ENCODE measurements at places on chromosomes 13 and 19. TPM values are rescaled to one million over a fixed set of nuclear protein-coding genes. Genes with fewer than 3 reads are reported as not detected.

AXL gene
- total RNA-seq, result 218 TPM

DNAAF3 gene
- 2.2 TPM for total RNA-seq

SOX1 gene
- total RNA-seq, result not detected

ZNF763 gene
- total RNA-seq, result 1.1 TPM

ZNF444 gene
- total RNA-seq, result 33.1 TPM

GPX4 gene
- 240 TPM for total RNA-seq

SIGLECL1 gene
- not detected for total RNA-seq

IGFL2 gene
- total RNA-seq, result 0.55 TPM

GRCh38 chr13:30502237-30502636 is 36.5 kb upstream of the HMGB1 start:
- no peak for DNase-seq

GRCh38 chr19:10565028-10565566 is 713 bp downstream of the KRI1 start:
- DNase-seq, result no peak

DNA sequence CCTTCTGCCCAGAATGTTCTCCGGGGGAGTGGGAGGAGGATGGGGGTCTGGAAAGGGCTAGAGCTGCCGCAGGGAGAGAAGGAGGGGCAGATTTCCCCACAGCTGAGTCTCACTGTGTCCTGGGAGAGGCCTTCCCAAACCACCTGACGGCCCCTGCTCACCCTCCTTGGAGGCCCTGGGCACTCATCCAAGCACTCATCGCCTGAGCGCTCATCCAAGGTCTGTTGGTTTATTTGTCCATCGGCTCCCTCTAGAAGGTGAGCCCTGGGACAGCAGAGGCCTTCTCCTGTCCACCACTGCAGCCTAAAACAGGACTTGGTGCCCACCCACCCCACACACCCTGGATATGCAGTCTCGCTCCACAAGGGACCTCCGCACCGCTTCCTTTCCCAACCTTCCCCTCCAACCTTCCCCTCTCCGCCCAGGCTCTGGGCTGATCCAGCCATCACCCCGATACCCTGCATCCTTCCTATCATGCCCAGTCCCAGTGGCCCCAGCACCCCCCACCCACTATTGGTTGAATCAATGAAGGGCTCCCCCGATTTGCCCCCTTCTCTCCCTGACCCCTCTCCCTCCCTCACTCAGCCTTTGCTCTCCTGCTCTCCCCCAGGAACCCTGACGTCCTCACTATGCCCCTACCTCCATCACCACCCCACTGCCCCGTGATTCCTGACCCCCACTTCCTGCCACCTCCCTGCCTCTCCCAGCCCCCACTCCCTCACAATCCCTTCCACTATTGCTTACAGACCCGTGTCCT is 1.7 kb downstream of the UBXN6 start:
- no peak for DNase-seq

GRCh38 chr13:49499889-49500660 is 4.3 kb downstream of the PHF11 start:
- DNase-seq, result no peak

GRCh38 chr13:82356667-82357410 is 1525.4 kb downstream of the SLITRK1 start:
- no peak for DNase-seq

- DNase-seq, result no peak
Measured at GRCh38 chr13:48930918-48931317, 44.8 kb upstream of the FNDC3A start.

- no peak for DNase-seq
Measured at GRCh38 chr13:74115133-74115532, 19.1 kb downstream of the KLF12 start.

GRCh38 chr13:26061947-26062346 is 10.1 kb upstream of the SHISA2 start:
- no peak for DNase-seq

- no peak for DNase-seq
Measured at GRCh38 chr13:62123409-62123808, 707.8 kb upstream of the PCDH20 start.

GRCh38 chr13:71634602-71635443 is 232.2 kb downstream of the DACH1 start:
- DNase-seq, result no peak

DNA sequence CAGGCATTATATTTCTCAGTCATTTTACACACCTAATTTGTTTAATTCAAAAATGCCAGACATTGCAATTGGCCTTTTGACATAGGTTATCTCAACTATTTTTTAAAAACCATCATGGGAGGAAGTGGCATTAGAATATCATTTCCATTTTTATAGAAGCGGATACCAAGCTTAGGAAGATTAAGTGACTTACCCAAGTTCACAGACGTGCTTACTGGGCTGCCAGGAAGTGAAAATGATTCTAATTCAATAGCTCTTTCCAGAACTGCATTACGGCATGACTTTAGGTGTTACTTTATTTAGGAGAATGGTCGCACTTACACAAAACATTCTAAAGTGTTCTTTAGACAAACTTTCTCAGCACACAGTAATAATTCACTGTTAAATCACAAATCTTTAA is 231.9 kb downstream of the KLF12 start:
- DNase-seq, result no peak

DNA sequence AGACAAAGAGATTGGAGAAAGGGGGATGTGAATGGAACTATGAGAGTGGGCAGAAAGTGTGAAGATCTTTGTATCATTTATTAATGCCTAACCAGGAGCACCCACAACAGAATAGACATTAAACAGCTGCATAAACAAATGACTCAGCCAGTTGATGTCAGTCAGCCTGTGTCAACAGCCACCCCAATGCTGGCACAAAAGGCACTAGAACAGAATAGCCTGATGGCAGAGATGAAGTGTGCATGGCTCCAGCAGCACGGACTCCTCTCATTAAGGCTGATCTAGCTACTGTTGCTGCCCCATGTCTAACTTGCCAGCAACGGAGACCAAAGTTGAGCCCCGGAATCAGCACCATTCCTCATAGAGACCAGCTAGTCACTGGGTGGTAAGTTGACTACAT is 7.8 kb downstream of the CPB2 start:
- DNase-seq, result no peak

- no peak for DNase-seq
Measured at GRCh38 chr13:30991184-30991583, 58.7 kb downstream of the TEX26 start.

- no peak for DNase-seq
Measured at GRCh38 chr13:33556828-33557227, 261.1 kb upstream of the RFC3 start.

DNA sequence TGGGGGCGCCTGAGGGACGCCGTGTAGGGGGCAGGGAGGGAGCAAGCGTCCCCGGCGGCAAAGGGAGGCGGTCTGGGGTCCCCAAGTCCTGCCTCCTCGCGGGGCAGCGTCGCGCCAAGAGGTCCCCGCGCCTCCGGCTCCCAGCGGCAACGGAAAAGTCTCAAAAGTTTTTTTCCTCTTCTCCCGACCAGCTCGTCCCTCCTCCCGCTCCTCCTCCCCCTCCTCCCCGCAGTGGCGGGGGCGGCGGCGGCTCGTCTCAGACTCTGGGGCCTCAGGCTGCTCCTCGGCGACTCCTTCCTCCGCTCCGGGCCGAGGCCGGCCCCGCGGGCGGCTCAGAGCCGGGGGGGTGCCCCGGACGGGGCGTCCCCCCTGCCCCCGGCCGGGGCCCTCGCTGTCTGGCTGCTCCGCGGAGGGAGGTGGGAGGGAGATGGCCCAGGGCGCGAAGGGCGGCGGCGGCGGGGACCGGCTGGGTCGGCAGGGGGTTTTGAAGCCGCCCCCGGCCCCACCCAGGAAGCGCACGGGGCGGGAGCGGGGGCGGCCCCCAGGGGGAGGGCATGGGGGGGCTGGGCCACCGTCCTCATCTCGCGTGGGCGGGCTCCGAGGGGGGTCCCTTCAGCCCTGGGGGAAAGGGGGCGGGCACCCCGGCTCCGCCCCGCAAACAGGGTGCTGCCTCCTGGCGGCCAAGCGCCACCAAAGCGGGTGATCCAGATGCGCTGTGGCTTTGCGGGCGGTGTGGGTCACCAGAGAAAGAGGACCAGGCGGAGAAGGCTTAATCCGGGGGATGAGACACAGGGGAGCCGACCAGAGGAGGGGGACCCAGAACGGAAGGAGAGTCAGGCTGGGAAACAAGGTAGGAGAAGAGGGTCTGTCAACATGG is at the start of gene TGFB1:
TSS of gene TGFB1 (minus strand) at position 457 of the 877 bp plus-strand sequence. CDS start 878 bp downstream, outside the sequence.
- no peak for DNase-seq

DNA sequence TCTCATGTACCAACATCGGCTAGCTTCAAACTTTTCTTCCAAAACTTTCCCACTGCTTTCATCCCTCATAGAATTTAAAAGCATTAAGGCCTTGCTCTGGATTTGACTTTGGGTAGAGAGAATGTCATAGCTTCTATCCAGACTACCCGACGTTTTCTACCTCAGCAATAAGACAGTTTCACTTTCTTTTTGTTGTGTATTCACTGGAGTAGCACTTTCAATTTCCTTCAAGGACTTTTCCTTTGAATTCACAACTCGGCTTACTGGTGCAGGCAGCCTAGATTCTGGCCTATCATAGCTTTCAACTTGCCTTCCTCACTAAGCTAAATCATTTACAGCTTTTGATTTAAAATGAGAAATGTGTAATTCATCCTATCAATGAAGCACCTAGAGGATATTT is 420.4 kb upstream of the GPC6 start:
- no peak for DNase-seq

DNA sequence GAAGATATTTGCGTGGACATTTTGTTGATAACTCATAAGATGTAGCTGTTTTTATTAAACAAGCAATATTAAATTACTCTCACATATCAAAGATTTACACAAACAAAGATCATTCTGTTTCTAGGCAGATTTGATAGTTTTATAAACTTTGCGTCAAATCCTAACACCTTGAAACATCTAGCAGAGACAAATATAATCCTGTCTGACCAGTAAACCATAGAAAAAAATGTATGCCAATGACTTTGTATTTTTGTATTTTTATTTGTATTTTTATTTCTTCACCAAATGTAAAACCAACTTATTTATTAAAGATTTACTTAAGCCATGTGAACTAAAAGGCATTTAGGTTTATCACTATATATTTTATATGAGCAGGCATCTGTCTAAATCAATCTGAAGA is 494.6 kb downstream of the GPC5 start:
- no peak for DNase-seq

DNA sequence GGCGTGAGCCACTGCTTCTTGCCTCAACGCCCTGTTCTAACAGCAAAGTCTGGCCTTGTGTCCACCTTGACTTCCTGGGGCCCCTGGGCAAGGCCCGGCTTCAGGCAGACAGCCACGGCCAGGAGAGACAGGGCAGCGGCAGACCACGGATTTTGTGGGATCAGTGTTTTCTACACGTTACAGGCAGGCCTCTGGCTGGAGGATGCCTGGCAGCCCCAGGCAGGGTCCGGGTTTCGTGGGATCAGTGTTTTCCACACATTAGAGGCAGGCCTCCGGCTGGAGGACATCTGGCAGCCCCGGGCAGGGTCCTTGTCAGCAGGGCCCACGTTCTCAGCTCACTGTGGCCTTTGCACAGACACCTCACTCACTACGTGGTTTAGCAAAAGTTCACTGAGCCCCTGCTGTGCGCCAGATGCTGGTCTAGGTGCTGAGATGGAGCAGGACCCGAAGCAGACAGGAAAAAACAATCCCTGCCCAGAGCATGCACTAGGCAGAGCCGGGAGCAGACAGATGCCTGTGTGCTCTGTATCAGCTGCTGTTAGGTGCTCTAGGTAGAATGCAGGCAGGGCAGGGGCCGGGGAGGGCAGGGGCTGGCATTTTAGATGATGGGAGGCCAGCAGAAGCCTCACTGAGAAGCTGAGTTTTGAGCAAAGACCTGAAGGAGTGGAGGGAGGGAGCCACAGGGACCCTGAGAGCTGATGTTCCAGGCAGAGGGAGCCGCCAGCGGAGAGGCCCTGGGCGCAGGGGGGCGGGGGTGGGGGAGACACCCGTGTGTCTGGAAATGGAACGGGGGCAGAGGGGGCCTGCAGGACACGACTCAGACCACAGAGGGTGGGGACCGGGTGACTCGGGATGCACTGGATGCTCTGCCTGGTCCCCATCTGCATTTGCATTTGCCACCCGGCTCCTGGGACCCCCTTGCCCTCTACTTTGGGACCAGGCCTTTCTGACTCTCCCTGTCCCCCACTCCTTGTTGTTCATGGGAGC is 25.0 kb upstream of the NCCRP1 start:
- DNase-seq, result no peak

DNA sequence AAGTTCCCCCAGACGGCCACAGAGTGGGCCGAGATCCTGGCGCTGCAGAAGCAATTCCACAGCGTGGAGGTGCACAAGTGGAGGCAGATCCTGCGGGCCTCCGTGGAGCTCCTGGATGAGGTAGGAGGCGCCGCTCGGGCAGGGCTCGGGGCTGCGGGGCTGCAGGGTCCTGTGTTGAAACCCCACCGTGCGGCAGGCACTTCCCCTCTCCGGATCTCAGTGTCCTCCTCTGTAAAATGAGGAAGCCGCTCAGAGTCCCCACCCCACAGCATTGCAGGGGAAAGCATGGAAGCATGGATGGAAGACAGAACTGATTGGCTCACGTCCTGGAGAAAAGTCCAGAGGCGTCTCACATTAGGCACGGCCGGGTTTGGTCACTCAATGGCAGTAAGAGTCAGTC is 6.8 kb upstream of the SCN1B start:
- no peak for DNase-seq

DNA sequence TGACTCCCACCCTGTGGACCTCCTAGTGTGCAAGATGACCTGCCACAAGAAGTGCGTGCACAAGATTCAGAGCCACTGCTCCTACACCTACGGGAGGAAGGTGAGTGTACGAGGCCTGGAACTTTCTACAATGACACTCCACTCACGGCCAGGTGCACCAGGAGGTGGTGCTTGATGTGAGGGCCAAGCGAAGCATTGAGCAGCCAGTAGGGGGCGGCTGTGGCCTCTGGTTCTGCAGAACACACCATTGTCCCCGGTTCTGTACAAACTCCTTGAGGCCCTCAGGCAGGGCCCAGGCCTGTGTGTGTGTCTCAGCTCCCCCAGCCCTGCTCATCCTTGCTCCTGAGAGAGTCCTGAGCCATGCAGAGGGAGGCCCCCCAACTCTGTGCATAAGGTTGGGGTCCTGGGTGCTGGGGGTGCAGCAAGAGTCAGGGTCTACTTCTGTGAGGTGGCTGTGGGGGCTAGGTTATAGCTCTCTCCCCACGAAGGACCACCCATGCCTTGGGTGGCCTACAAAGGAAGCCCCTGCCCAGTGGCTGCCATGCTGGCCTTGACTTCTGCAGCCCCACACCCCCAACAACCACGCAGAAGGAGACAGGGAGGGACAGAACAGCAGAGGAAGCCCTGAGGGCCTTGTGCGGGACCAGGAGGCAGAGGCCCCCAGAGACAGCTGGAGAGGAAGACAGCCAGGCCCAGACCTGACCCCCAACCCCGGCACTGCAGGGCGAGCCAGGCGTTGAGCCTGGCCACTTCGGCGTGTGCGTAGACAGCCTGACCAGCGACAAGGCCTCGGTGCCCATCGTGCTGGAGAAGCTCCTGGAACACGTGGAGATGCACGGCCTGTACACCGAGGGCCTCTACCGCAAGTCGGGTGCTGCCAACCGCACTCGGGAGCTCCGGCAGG is 9.7 kb upstream of the USE1 start:
- no peak for DNase-seq

DNA sequence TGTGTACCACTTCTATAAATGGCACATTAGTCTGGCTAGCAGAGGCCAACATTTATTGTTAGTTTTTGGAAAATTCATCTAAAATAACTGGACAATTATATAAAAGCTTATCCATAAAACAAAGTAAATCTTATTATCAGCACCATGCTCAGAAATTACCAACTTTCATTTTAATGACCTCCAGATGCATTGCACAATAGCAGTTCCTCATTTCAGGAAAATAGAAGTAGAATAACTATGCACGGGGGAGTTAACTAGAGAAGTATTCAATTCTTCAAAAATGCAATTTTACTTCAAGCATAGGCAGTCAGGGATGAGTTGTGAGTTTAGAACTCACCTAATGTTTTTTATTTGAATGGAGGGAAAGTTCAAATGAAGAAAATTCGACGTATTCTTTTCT is 1023.5 kb downstream of the PCDH17 start:
- DNase-seq, result no peak

- DNase-seq, result no peak
Measured at GRCh38 chr13:32752311-32752710, 166.1 kb downstream of the PDS5B start.
